ENCODE measurements at places on chromosomes 12 and 14.

GRCh38 chr12:46267575-46267824 is 1.3 kb downstream of the SLC38A1 start:
- DNase-seq: peak; percentile 40

GRCh38 chr12:68628698-68629097 is 18.0 kb downstream of the RAP1B start:
- no peak for DNase-seq

DNA sequence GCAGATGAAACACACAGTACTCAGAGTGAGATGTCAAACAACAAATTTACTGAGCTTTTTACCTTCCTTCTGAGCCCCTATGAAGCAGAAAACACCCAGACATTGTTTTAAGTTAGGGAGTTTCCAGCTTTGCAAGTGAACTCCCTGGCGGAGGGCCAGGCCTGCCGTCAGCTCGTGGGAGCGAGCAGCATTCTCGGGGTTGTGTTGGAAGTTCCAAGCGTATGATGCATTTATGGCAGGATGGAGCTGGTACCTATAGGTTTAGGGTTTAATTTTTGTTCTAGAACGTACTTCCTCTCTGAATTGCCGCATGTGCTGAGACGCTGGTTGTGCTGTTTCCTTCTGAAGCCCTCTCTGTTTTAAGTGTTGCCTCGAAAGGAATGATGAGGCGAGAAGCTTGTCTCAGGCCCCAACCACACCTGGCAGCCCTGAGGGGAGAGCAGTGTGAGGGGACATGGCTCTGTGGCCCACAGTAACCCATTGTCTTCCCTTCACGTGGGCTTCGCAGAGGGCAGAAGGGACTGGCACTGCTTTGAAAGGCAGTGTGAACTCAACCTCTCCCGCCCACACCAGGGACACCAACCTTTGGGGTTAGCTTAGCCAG is 76.6 kb downstream of the SSPN start:
- no peak for DNase-seq

DNA sequence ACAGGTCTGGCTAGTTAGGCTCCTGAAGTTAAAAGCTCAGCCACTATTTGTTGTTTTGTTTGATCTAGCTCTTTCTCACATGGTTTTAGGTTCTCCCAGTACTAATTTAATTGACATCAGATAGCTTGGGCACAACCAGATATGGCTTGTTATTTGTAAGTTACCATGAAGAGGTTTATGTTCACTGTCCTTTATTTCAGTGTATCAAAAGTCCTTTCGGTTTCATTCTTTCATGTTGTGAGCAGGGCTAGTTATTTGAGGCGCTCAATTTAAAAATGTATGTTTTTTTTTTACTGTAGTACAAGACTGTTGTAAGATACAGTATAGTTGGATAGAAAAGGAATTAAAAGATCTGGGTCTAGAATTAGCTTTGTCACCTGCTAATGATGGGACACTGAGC is 7.0 kb downstream of the GPX2 start:
- no peak for DNase-seq

DNA sequence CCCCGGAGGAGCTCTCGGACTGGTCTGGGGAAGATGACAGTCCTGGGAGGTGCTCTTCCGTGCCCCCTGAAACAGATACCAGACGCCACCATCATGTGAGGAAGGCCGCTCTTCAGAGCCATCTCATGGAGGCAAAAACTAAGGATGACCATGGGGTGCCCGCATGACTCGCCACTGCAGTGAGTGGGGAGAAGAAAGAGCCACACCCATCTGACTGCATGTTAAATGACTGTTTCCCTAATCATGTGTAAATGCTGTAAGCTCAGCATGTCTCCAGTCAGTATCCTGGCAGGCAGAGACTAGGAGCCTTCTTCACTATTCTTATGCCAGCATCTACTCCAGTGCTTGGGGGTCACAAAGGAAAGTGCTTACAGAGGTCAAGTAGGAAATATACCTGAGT is 4.0 kb downstream of the STON2 start:
- DNase-seq: no peak

GRCh38 chr12:45124485-45125155 is 73.7 kb upstream of the DBX2 start:
- no peak for DNase-seq

GRCh38 chr12:65022960-65023359 is 98.1 kb downstream of the WIF1 start:
- DNase-seq: no peak

GRCh38 chr12:106152334-106152733 is 13.6 kb upstream of the NUAK1 start:
- peak; percentile 42 for DNase-seq

DNA sequence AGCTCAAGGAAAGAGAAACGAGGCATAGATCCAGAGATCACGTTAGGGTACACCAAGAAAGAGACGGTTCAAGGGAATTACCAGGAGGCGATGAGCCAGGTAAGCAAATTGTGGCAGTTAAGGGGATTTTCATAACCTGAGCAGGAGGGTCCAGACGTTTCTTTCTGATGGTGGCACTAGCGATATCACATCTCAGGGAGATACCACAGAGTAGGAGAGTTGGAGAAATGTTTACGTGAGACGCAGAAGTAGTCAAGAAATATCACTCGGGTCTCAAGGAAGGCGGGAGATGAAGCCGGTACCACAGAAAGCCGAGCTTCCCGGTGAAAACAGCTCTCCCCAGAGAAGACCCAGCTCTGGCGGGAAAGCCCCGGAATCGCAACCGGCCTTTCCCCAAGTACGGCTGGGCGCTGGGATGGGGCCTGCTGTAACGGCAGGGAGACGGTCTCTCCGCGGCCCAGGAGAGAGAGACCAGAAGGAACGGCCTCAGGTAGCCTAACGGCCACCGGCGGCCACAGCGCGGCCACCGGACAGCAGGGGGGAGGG is 485 bp downstream of the SENP1 start:
- DNase-seq: peak; percentile 75

DNA sequence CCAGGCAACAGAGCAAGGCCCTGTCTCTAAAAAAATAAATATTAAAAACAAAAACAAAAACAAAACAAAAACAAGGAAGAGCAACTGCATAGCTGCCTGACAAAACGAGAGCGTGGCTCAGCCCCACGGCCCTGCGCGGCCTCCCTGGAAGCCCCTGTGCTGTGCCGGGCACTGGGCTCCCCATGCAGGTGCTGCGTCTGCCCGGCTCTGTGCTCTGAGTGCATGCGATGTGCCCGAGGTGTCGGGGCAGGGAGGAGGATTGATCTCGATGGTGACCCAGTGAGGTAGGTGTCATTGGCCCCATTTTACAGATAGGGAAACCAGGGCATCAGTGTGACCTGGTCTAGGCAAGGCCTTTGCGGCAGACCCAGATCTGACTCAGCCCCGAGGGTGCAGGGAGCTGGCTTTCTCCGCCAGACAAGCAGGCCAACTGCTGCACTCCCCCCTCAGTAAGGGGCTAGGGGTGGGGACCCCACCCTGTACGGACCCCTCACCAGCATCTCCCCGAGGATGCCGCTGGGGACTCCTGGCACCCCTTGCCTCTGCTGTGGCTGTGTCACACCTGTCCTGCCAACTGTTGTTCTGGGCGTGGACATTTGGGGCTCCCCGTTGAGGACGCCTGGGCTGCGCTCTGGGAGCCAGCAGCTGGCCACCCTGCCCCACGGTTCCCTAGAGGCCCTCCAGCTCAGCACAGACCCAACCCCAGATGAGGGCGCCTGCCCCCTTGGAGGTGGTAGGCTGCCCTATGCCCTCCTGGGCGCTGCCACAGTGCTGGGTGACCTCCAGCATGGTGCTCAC is 15.3 kb downstream of the GPR132 start:
- DNase-seq: no peak

- no peak for DNase-seq
Observed at GRCh38 chr14:103856105-103856504, 8.7 kb upstream of the PPP1R13B start.

DNA sequence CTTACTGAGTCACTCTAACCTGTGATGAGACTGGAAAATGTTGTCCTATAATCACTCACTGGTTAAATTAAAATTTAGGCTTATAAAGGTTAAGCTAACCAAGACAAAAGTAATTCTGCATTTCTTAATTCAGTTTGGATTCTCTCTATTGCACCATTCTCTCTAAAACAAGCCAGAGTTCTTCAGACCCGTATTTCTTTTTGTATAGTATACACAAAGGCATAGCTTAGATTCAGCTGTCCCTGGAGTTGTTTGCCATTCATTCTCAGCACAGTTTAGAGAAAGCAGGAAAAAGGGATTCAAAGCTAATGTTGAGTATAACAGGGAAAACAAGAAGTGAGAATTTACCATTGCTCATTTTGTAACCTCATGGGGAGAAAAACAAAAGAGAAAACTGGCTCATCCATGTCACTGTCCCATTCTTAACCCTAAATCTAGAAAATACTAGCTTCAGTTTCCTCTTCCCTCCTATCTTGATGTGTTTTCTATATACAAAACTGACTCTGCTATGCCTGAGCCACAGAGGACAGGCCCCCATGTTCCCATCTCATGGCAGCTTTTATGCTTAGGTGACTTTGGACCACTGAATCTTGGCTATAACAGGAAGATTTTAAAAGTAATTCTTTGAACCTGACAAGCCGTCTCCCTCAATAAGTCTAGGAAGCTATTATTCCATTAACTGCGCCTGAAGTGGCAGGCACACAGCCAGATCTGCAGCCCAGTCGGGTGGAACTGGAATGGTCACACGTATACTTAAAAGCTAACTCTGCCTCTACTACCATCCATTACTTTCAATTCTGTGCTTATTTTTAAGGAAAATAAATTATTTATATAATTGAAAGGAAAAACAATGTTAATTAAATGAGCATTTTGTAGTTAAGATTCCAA is 7.0 kb downstream of the AREL1 start:
- DNase-seq: no peak

DNA sequence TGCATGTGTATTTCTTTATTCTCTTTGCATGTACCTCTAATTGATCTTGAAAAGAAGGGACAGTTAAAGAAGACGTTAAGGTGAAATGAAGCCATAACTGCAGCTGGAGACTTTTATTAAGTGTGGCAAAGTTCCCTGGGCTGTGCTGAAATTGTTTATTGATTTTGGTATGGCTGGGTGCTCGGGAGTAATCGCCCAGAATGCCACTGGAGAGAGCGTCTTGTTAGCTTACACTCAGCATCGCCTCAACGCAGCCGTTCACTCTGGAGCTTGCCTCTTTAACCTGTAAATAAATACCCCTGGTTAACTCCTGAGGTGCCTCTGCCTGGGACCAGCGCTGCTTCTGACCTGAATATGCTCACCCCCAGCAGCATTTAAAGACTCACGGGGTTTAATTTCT is 98.6 kb downstream of the GPATCH2L start:
- DNase-seq: no peak

DNA sequence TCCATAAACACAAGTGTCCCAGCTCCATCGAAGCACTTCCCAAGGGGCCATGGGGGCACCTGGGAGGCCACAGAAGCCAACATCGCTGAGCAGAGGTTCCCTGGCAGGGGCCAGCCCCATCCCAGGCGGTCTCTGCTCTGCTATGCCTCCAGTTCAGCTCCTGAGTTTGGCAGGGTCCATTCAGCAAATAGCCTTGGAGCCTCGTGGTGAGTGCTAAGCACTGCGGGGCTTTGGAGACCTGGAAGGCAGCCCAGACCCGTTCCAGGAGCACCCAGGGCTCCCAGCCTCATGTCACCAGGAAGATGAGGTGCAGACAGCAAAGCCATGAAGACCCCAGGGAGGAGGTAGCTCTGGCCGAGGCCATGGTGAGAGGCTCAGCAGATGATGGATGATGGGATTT is 109.5 kb downstream of the LGMN start:
- no peak for DNase-seq

- no peak for DNase-seq
Observed at GRCh38 chr12:20350026-20350425, 18.3 kb upstream of the PDE3A start.

- no peak for DNase-seq
Observed at GRCh38 chr12:57470970-57471656, 8.6 kb downstream of the ARHGAP9 start.

DNA sequence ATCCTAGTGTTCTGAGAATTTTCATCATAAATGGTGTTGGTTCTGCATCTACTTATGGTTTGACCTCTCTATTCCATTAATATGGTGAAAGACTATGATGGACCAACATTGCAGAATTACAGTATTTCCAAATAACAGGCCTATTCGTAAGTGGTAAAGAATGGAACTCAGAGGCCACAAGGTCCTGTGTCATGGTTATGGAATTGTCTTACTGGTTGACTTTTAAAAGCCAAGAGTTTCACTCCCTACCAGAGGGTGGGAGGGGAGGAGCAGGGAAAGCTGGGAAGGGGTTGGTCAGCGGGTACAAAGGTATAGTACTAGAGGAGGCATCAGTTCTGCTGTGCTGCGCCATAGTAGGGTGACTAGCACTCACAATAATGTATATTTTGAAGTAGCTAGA is 153.4 kb downstream of the TMEM132D start:
- DNase-seq: no peak

DNA sequence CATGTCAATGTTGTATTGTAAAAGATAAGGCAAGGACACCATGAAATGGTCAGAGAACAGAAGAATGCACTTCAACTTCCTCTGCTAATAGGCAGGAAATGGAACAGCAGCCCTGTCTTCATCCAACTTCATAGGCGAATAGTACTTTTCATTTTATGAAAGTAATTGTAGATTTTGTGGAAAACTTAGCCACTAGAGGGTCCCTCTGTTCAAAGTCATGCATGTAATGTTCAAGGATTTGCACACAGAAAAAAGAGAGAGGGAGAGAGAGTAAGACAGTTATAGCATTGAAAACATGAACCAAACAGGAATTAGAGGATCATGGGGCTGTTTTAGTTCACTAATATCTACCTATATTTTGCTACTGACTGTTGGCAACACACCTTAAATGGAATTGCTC is 172.2 kb downstream of the FLRT2 start:
- DNase-seq: no peak

DNA sequence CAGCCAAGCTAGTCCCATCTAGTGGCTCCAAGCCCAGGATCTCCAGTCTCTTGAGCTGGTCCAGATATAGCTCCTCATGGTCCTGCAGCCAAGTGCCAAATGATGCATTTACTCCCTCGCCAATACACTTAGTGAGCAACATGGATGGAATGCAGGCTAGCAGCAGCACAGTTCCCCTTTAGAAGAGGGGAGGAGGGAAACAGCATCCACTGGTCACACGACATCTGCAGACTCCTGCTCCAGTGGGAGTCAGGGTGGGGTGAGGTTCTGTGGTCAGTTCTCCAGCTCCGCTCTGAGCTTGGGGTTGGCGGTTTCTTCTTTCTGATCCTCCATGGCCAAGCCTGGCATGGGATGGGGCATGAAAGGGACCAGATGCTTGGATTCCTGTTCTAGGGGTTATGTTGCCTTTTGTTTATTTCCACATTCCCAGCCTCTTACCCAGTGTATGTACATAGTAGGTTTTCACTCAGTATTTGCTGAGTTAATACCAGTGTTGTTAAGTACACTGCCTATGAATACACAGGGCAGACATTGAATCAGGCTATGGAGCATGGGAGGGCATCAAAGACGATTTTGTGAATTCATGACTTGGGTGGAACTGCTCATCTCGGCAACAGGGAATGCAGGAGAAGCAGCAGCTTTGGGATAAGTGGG is 57.3 kb downstream of the GALNT16 start:
- DNase-seq: no peak

- no peak for DNase-seq
Observed at GRCh38 chr12:100567945-100568344, 5.5 kb upstream of the GAS2L3 start.

Measured in NCI-H187 (cell line).